ENCODE measurements at places on chromosomes 1 and 21.

DNA sequence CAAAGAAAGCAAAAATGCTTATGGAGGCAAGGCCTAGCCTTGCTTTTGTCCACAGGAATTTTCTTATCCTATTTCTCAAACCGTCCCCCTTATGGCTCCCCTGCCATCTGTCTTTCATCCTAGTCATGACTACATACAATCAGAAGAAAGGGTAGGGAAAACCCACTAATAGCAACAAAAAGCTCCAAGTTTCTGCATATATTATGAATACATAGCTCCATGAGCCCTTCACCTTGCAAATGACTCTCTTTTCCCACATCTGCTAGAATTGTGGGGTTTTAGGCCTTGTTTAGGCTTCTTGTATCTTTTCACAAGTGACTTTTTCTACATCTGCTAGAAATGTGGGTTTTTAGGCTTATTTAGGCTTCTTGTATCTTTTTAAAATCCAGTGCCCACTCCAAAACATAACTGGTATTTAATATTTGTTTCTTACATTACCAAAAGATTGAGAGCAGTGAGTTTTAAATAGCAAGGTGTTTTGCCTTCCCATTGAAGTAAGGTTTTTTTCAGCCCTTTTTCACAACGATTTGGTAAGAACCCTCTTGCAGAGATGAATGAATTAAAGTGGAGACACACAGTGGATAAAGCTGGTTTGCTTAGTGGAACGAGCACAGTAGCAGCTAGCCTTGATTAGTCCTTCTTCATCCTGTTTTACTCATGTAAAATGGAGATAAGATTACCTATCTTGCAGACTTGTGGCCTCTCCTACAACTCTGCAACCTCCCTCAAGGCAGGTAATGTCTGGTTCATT lies 4.4 kb downstream of the GADD45A start:
- no peak for DNase-seq

GRCh38 chr1:155037043-155037442 lies 3.4 kb downstream of the DCST1 start:
- DNase-seq, result no peak

GRCh38 chr1:31783846-31784245 lies 19.7 kb upstream of the ADGRB2 start:
- no peak for DNase-seq

DNA sequence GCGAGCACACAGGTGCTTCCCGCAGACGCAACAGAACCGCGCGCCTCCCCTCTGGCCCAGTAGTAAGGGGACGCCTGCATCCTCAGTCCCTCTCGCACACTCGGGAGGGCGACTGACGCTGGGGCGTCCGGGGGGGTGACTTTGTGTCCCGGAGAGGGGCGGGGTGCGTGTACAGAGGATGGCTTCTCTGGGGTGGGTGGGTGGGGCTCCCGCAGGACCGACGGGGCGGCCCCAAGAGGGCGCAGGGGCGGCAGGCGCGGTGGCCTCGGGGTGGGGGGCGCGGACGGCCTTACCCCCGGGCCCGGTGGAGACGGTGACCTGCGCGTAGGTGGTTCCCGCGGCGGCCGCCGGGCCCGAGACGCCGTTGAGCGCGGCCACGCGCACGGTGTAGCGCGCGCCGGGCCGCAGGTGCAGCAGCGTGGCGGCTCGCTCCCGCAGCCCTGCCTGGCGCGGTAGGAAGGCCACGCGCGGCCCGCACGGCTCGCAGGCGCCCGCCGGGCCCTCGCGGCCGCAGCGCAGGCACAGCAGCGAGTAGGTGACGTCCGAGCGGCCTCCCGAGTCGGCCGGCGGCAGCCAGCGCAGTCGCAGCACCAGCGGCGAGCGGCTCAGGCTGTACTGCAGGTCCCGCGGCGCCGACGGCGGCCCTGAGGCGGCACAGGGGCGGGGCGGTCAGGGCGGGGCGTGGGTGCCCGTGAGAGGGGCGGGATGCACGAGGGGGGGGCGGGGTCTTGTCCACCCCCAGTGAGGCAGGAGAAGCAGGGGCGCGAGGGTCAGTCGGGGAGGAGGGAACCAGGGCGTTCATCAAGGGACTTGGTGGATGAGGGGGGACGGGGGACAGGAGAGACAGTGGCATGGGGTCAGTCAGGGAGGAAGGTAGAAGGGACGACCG lies 12.1 kb downstream of the EPHA10 start:
- no peak for DNase-seq

- DNase-seq, result no peak
Measured at GRCh38 chr1:172041742-172042141, 200.4 kb downstream of the DNM3 start.

- DNase-seq, result no peak
Measured at GRCh38 chr1:33374336-33375105, 53.6 kb upstream of the A3GALT2 start.

DNA sequence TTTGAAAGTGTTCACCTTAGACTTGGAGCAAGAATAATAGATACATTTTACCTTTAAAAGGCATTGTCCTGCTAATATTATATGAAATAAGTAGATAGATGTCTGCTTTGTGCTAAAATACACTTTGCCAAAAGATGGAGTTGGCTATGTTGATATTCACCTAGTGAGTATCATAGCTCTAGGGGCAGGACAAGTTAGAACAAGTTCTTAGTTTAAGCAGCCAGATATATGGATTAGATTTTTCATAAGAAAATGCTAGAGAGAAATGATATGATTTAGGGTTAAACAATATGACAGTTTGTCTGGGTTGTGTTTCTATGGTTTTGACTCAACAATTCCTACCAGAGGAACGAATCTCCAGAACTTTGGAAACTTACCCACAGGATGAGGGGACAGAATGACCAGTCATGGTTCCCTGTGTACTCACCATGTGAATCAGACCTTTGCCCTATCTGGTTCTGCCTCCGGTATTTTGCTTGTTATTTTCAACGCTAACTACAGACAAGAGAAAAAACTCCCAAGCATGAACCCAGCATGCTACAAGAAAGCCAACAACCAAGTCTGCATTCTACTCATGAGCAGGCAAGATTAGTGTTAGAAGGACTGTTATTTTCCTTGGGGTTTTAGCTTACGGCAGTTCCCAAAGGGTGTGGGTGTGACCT lies 1.7 kb downstream of the F5 start:
- DNase-seq, result no peak

GRCh38 chr1:53964109-53964508 lies 18.0 kb downstream of the LRRC42 start:
- DNase-seq, result no peak

DNA sequence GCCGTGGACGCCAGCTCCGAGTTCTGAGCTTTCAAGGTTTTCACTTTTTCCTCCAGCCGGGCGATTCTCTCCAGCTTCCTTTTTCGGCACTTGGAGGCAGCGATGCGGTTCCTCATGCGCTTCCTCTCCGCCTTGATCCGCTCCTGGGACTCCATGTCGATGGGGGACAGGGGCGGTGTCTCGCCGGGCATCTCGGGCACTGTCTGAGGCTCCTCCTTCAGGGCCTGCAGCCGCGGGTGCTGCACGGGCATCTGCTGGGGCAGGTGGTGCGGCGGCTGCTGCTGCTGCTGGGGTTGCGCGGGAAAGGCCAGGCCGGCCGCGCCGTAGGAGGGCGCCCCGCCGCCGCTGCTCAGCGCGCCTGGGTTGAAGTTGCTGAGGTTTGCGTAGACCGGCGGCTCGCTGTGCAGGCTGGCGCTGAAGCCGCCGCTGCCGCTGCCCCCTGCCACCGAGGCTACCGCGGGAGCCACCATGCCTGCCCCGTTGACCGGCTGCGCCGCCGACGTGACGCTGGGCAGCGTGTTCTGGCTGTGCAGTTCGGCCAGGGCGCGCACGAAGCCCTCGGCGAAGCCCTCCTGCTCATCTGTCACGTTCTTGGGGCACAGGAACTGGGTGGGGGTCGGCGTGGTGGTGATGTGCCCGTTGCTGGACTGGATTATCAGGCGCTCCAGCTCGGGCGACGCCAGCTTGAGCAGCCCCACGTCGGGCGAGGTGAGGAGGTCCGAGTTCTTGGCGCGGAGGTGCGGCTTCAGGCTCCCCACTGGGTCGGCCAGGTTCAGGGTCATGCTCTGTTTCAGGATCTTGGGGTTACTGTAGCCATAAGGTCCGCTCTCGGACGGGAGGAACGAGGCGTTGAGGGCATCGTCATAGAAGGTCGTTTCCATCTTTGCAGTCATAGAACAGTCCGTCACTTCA lies 1.4 kb downstream of the JUN start:
- DNase-seq, result peak; percentile 74

DNA sequence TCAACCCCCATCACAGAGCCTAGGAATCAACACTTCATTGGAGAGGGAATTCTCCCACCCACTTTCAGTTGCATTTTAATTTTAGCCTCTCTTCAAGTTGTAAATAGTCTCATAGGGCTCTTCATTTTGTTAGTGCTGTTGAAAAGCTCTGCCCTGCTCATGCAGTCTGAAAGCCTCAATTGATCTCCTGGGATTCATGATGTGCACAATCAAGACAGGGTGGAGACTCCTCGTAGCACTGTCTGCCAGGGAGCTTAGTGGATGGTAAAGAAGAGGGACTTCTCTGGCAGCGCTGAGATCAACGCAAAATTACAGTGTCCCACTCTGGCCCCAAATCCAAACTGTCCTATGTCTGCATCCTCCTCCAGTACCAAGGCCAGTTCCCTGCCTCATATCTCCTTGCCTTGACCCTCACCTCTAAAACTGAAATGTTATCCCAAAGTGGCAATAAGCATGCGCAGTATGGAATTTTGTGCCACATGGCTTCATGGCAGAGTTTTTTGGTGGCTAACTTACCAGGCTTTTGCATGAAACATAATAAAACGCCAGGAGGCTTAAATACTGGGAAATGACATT lies 282.2 kb downstream of the CACNA1E start:
- DNase-seq, result no peak

GRCh38 chr1:183635099-183635605 lies 431 bp downstream of the ARPC5 start:
- peak; percentile 26 for DNase-seq

DNA sequence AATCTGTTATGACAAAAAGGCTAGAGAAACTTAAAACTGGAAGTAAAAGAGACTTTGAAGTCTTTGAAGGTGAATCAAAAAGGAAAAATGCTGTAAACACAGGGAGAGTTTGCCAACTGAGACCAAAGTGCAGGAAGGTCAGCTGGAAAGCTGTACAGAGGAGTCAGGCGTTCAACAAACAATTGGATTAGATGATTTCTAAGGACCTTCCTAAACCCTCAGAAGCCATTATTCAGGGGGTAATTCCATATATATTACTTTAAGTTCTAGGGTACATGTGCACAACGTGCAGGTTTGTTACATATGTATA lies 156.8 kb downstream of the ZBTB18 start:
- no peak for DNase-seq

Data from CD4-positive, alpha-beta T cell treated with Interleukin-17A for 4 hours (primary cell).